Osteoblast (primary cell): ENCODE measurements at places on chromosomes 1 and 21. TPM values are rescaled to one million over a fixed set of nuclear protein-coding genes. Genes with fewer than 3 reads are reported as not detected.

DNA sequence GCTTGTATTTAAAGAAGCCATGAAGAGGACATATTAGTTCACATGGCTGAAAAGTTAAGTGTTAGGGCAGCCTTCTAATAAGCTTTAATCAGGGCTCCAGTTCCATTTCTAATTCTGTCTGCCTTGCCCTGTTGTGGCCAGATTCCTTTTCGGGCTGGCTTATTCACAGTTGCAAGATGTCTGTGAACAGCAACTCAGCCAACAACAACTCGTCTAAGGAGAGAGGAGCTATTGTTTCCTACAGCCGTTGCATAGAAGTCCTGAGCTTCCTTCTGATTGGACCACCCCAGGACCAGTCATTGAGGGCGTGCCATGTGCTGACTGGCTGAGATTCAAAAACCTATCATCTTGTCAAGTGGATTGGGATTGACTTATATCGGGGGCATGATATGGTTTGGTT is 18.6 kb upstream of the COQ8A start:
- no peaks in the 10 kb centered on the region for H3K4me1 ChIP-seq
- H3K36me3 ChIP-seq = no peaks in the 10 kb centered on the region
- no peak for DNase-seq
- no peaks in the 10 kb centered on the region for H3K27me3 ChIP-seq
- no peak overlapping the region for H3K27ac ChIP-seq

DNA sequence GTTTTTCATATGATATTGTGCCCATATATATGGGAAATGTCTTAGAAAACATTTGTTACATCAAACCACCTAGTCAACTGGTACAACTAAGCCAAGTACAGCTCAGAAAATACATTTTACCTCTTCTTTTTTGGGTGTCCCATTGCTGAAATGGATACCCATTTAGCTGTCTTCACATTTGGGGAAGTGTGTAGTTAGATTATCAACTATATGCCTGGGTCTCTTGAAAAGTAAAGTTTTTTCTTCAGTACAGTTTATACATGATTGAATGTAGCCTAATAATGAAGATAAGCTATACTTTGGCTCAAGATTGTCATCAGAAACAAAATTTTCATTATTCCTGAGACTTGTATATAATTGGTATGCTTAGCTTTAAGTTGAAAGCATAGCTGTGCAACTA is 2.0 kb downstream of the AGO3 start:
- DNase-seq = no peak
- H3K27ac ChIP-seq = no peak overlapping the region
- no peaks in the 10 kb centered on the region for H3K27me3 ChIP-seq
- H3K4me3 ChIP-seq = no peak overlapping the region
- H3K4me1 ChIP-seq = peaks cover 12% of the 10 kb centered on the region

GRCh38 chr1:199157494-199157893 is 518.7 kb downstream of the PTPRC start:
- no peak overlapping the region for H3K4me3 ChIP-seq
- no peak overlapping the region for H3K27ac ChIP-seq
- no peaks in the 10 kb centered on the region for H3K36me3 ChIP-seq
- no peaks in the 10 kb centered on the region for H3K27me3 ChIP-seq
- DNase-seq = no peak

DNA sequence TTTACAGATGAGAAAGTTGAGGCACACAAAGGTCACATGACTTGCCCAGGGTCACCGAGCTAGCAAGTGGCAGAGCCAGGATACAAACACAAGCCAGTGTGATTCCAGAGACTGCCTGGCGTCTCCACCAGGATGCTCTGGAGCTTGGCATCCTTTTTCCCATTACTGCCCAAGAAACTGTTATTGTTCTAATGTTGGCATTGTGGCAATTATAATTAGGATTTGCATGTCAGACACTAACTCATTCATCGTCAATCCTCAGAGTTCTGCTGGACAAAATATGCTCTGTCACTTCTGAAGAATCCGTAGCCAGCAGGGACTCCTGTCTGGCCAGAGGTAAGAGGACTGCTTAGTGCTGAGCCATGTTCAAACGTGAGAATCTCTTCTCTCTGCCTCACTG is 8.8 kb downstream of the KAZN start:
- H3K36me3 ChIP-seq = no peaks in the 10 kb centered on the region
- H3K27me3 ChIP-seq = peaks cover 7% of the 10 kb centered on the region
- no peak for DNase-seq
- H3K4me3 ChIP-seq = no peak overlapping the region
- H3K4me1 ChIP-seq = no peaks in the 10 kb centered on the region

DNA sequence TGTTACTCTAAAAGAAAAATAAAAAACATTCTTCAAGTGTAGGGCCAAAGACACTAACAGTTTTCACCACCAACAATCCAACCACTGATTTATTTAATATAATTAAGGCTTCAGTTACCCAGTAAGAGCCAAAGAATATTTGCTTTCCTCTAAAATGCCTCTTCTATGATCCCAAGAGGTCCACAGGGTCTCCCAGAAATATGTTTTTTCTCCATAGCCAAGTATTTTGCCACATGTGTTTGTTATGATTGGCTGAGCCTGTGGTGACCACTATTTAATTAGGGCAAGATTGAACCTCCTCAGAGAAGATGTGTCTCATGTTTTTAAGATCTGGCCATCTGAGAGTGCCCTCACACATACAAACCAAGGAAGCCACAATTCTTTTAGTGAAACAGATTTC is 135.9 kb downstream of the TPR start:
- H3K27ac ChIP-seq = no peak overlapping the region
- no peak overlapping the region for H3K4me3 ChIP-seq
- no peaks in the 10 kb centered on the region for H3K27me3 ChIP-seq
- H3K4me1 ChIP-seq = peaks cover 6% of the 10 kb centered on the region
- H3K36me3 ChIP-seq = no peaks in the 10 kb centered on the region
- peak; percentile 1 for DNase-seq

DNA sequence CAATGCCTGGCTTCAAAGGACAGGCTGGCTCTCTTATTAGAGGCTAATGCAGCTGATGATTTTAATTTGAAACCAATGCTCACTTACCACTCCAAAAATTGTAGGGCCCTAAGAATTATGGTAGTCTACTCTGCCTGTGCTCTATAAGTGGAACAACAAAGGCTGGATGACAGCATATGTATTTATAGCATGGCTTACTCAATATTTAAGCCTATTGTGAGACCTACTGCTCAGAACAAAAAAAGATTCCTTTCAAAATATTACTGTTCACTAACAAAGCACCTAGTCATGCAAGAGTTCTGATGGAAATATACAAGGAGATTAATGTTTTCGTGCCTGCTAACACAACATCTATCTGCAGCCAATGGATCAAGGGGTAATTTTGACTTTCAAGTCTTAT is 73.8 kb upstream of the DUSP10 start:
- H3K4me1 ChIP-seq = peaks cover 13% of the 10 kb centered on the region
- H3K4me3 ChIP-seq = no peak overlapping the region
- no peak overlapping the region for H3K27ac ChIP-seq
- no peak for DNase-seq
- H3K27me3 ChIP-seq = no peaks in the 10 kb centered on the region

DNA sequence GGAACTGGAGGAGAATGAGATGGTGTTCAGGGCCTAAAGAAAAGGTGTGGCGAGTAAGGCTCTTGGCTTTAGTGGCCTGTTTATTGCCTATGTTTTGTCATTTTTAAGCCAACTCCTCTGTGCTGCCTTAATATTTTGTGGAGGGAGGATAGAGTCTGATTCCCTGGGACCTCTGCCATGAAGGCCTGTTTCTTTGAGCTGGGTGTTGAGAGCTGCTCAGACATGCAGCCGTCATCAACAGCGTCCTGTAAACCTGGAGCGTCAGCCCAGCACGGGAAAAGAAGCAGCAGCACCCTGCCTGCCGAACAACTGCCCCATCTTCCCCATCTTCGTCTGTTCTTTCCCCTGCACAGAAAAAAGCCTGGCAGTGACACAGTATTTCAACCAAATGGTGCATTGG is 27.1 kb upstream of the SNX27 start:
- H3K4me3 ChIP-seq = no peak overlapping the region
- no peaks in the 10 kb centered on the region for H3K4me1 ChIP-seq
- DNase-seq = no peak
- H3K27ac ChIP-seq = no peak overlapping the region
- no peaks in the 10 kb centered on the region for H3K27me3 ChIP-seq

DNA sequence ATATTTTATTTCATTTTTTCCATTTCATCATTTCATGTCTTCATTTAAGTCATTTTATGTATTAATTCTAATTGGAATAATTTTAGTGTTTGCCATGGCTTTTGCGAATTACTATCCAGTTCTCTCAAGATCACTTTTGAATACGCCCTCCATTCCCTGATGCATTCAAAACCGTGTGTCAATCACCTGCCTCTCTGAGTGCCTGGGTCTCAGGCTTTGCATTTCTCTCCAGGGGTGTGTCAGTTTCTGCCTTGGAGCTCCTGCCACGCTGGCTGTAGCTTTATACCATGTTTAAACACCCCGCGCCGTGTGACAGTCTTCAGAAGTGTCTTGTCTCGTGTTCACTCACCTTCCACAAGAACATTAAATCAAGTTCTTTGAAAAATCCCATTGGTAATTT is 7.4 kb upstream of the DNMT3L start:
- no peak for DNase-seq
- peaks cover 5% of the 10 kb centered on the region for H3K27me3 ChIP-seq
- H3K27ac ChIP-seq = no peak overlapping the region
- no peaks in the 10 kb centered on the region for H3K4me1 ChIP-seq

DNA sequence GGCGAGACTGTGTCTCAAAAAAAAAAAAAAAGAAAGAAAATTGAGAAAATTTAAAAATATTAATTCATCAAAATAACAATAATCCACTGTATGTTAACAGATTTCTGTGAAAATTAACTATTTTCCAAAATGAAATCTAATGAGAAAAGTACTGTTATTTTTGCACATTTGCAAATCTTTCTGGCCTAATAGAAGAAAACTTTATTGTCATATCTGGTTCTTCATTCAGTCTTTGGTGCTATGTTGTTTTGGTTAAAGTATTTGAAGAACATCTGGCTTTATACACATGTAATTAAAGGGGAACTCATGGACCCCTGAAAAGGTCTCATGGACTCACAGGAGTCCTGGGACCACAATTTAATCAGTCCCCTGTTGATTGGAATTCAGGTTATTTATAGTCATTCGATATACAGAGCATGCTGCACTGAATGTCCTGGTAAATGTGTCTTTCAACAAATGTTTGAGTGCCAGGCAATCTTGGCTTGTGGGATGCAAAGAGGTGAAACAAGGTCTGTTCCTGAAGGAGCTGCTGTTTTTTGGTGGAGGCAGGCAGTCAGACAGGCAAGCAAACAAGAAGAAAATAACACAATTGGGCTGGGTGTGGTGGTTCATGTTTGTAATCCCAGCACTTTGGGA is 9.0 kb downstream of the AK4 start:
- no peak for DNase-seq
- H3K27me3 ChIP-seq = no peaks in the 10 kb centered on the region
- no peaks in the 10 kb centered on the region for H3K4me1 ChIP-seq
- H3K36me3 ChIP-seq = no peaks in the 10 kb centered on the region
- no peak overlapping the region for H3K4me3 ChIP-seq

- no peaks in the 10 kb centered on the region for H3K4me1 ChIP-seq
- no peak for DNase-seq
- no peak overlapping the region for H3K27ac ChIP-seq
- no peak overlapping the region for H3K4me3 ChIP-seq
- no peaks in the 10 kb centered on the region for H3K27me3 ChIP-seq
Observed at GRCh38 chr1:80367058-80367457, 1360.5 kb upstream of the ADGRL4 start.

DNA sequence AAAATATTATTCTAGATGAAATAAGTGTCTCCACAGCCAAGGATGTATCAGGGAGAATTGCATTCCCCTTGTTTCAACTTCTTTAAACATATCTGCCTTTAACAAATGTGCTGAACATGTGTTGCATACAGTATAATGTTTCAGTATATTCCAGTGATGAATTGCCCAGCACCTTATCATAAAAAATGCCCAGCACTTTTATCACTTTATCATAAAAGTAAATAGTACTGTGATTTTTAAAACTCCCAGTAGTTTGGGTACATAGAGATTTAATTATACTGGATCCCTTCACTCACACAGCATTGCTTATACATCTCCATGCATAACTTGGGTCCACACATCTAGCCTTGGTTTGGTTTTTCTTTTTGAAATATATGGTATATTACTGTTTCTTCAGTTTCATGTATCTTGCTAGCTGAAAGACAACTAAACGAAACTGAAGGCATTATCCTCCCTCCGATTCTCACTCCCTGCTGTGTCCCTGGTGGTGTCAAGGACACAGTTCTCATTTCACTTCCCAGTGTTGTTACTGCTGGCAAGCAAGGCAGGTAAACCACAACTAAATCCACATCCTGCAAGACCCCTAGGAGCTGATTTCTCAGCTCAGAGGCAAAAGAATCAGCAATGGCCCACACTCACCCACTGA is 118.2 kb upstream of the SLC44A3 start:
- no peak overlapping the region for H3K4me3 ChIP-seq
- H3K36me3 ChIP-seq = no peaks in the 10 kb centered on the region
- DNase-seq = no peak
- H3K27me3 ChIP-seq = no peaks in the 10 kb centered on the region
- H3K27ac ChIP-seq = no peak overlapping the region

DNA sequence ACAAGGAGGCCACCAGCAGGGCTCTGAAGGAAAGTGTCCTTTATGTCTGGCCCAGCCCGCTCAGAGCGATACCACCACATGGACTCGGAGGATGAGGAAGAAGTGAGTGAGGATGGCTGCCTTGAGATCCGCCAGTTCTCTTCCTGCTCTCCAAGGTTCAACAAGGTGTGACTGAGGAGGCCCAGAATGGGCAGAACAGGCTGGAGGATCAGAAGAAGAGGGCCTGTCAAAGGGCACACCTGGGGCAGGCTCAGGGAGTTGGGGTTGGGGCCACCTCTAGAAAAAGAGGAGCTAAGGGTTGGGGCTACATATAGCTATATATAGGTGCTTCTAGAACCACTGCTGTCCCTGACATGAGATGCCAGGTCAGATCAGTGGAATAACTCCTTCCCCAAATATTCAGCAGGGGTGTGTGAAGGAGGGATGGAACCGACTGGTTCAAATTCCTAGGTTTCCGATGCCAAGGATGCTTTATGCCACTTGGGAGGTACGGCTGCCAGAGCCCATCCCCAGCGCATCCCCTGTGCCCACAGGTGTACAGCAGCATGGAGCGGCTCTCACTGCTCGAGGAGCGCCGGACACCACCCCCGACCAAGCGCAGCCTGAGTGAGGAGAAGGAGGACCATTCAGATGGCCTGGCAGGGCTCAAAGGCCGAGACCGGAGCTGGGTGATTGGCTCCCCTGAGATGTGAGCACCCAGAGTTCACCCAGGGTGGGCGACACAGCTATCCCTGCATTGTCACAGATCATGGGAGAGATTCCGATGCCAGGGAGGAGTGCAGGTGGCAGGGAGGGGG is 102.2 kb downstream of the PIK3R3 start:
- H3K36me3 ChIP-seq = peaks cover 30% of the 10 kb centered on the region
- H3K4me3 ChIP-seq = no peak overlapping the region
- DNase-seq = no peak
- H3K27me3 ChIP-seq = no peaks in the 10 kb centered on the region
- no peak overlapping the region for H3K27ac ChIP-seq
- H3K4me1 ChIP-seq = no peaks in the 10 kb centered on the region

- peak overlapping the region; percentile 33 for H3K27ac ChIP-seq
- DNase-seq = peak; percentile 98
- no peaks in the 10 kb centered on the region for H3K27me3 ChIP-seq
- peak overlapping the region; percentile 80 for H3K4me3 ChIP-seq
Observed at GRCh38 chr21:43866260-43866629, 1.2 kb downstream of the AGPAT3 start.

The TBX19 gene
- total RNA-seq = 1.1 and 1.5 TPM in 2 replicates

The LCE2A gene
- not detected in 2 replicates for total RNA-seq

The PGBD5 gene
- under 0.01 and 0.29 TPM in 2 replicates for total RNA-seq

The PLPPR4 gene
- total RNA-seq = 1.5 and 1.8 TPM in 2 replicates

The RGS16 gene
- under 0.01 and 0.29 TPM in 2 replicates for total RNA-seq

The CSF3R gene
- total RNA-seq = not detected in 2 replicates

The SPRR3 gene
- not detected in 2 replicates for total RNA-seq
